ENCODE measurements at places on chromosomes 1 and 21.

DNA sequence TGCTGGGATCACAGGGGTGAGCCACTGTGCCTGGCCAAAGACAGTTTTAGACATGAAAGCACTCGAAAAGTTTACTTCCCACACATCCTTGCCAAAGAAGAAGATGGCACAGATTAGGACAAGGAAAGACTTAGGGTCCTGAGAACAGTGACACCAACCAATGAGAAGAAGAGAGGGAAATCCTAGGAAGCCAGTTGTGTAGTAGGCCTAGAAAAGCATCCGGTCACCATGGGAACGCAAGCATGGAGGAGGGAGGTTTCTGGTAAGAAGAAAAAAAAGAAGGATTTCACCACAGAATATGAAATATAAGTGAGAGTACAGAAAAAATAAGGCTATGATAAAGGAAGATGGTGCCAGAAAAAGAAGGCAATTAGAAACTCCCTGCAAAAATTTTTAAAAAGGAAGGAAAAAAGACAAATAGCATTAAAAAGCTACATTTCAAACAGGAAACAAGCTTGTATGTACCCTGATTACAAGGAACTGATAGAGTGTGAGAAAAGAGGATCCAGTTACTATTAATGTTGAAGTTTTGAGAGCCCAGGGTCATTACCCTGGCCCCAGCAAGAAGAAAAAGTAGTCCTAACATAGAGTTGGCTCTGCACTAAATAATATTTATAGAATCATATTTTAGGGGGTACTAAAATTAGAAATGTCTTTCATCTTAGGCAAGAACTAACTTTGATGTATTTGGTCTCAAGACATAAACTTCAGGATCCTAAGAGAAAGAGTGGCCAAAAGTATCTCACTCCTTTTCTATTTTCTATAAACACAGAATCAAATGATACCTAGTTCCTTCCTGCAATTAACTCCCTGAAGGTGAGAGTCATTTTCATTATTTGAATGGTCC lies 16.1 kb downstream of the DIPK1A start:
- no peak for DNase-seq

DNA sequence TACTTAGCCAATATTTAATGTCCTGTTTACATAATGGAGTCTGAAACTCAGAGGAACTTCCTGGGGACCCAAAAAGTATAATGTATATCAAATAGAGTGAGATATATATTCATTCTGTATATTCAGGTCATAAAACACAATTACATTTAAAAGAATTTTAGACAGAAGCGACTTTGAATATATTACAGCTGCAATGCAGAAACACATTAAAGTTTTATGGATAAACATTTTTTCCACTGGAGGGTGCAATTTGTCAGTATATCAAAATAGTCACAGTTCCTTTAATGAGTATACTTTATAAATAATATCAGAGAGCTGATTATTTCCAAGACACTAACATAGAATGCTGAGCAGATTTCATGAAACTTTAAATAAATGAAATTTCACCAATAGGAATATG lies 43.9 kb upstream of the CRB1 start:
- DNase-seq: no peak

DNA sequence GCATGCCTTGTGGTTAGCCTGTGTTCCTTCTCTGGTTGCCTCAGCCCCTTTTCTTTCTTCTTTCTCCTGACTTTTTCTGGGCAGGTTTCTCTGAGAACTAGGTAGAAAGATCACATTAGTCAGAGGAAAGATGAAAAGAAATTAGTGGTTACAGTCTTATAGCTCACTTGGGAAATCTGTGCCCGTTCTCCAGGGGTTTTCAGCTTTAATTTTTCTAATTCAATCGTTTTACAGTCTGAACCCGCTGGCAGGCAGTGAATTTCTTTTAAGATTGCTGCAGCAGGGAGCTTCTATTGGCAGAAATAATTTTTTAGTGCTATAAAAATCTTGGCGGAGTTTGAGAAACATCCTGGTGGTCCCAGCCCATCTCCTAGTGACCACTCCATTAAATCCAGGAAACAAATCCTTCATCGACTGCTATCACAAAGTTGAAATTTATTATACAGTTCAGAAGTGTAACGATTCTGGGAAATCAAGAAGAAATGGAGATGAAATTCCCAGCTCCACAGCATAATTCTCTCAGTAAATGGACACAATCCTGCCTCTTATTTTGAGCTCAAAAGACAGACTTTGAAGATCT lies 113.1 kb downstream of the PCP4 start:
- no peak for DNase-seq

DNA sequence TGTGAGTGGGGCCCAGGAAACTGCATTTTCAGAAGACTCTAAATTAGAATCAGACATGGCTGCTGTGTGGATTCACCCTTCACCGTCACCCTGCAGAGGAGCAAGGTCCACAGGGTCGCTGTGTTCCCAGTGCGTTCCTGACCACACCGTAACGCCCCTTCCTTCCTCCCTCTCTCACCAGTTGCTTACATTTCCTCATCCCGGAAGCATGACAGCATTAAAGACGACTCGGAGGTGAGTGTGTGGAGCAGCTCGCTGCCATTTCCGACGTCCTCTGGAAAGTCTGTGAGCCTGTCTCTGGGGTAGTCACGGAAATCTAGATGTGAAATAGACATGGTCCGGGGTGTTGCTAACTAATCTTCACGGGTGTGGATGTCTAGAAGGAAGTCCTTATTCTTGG lies 45.9 kb downstream of the FAAP20 start:
- DNase-seq: no peak

DNA sequence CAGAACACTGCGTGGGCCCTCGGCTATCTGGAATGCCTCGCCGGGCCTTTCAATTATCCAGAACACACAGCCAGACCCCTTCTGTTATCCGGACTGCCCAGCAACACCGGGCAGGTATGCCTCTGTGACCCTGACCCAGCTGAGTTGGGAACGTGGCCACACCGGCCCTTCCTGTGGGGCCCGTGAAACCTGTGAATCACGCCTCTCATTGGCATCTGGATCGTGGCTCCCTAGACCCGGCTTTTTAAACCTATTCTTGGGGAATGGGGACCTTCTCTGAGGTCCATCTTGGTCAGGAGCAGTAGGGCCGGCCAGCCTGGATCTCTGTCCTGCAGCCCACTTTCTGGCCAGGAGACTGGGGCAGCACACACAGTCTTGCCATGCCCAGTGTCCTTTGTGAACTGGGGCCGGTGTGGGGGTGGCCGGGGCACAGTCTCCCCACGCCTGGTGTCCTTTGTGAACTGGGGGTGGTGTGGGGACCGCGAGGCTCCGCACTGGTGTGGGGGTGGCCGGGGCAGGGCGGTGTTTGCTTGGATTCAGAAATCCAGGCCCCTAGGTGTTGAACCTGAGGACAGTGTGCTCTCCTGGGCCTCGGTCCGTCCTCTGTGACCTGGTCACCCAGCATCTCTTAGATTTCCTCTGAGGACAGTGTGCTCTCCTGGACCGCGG lies 11.1 kb downstream of the COL18A1 start:
- no peak for DNase-seq

- DNase-seq: no peak
These were observed 29.7 kb downstream of the ADARB1 start for GRCh38 chr21:45103971-45104520.

GRCh38 chr1:44484155-44484688 lies 79.2 kb downstream of the RNF220 start:
- no peak for DNase-seq

- DNase-seq: no peak
These were observed 7.5 kb downstream of the TOR1AIP1 start for GRCh38 chr1:179889589-179889988.

DNA sequence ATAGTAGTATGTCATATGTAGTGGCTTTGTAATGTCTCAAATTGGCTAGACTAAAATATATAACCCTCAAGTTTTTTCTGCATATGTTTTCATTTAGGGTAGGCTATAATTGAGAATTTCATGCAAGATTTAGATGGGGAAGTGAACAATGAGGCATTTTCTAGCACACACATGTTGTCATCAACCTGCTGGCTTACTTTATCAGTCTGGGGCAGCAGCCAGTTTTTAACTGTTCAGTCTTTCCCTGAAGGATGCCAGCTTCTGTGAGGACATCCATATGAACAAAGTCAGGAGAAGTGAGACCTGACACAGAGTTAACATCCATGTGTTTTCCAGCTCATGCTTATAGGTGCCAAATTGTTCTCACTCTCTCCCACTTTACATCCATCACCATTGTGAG lies 74.7 kb upstream of the OLFM3 start:
- DNase-seq: no peak

DNA sequence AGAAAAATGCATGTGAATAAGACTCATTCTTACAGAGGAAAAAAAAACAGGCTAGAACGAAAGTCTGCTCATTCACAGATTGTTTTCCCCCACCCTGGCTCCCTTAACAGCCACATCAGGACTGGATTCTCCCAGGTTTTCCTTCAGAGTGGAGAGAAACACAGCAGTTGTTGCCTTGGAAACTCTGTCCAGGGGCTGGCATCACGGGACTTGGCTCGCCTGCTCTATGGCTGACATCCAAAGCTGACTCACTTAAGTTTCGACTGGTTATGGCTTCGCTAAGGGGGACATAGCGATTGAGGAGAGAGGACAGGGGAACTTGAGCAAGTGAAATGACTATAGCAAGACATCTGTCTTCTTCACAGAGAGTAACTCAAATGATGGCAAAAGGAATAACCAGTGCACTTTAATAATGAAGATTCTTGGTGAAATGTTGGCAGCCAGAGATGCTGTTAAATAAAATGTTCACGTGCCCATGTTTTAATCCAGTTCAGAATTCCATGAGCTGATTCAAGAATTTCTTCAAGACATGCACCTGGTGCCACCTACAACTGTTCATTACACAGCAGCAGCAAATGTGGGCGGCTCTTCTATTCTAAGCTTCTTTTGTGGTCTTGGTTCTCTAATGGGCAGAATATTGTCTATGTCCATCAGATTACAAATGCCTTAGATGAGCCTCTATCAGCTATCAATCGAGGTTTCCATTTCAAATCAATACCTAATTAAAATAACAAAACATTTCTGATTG lies 21.8 kb downstream of the MIS18A start:
- DNase-seq: no peak

GRCh38 chr21:37915497-37915911 lies 753 bp downstream of the KCNJ6 start:
- DNase-seq: no peak

GRCh38 chr1:204961765-204962419 lies 81.1 kb upstream of the CNTN2 start:
- DNase-seq: no peak

DNA sequence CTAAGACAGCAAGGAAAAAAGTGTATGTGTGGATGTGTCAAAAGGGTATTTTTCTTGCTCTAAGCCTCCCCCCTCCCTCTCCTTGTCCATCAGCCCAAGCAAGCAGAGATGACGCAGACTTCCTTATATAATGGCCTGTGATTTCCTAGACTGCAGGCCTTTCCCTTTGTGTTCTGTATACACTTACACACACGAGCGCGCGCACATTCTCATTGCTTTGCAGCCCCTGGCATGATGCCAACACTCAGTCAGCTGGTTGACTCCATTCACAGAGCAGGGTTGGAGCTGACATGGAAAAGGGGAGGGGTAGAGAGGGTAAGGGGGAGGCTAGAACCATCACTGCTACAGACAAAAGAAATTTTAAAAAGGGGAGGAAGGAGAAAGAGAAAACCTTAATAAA lies 41.8 kb downstream of the GATAD2B start:
- no peak for DNase-seq

- peak; percentile 25 for DNase-seq
These were observed at the start of gene BMP8A for GRCh38 chr1:39491146-39491921. TSS of gene BMP8A (plus strand) at chr1:39491636. CDS start at chr1:39491992, 356 bp downstream.

GRCh38 chr1:211476200-211476849 lies 15.6 kb downstream of the RD3 start:
- peak; percentile 70 for DNase-seq

- no peak for DNase-seq
These were observed 8.7 kb downstream of the UBE2G2 start for GRCh38 chr21:44792702-44793591.

DNA sequence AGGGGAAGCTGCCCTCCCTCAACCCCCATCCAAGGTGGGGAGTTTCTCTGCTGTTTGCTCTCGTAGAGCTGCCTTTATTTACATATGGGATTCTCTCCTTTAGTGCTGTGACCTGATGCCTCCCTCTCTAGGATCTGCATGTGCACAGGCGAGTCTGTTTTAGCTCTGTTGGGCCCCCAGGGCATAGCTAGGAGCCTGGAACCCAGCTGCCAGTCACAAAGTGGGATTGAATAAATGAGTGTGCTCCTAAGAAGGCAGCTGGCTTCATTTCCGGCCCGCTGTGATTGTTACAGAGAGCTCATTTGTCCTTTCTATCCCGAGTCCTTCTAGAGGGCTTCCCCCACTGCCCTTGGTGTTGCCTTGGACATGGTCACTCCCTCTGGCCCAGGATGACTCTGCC lies 176.6 kb downstream of the GRIK3 start:
- DNase-seq: no peak

DNA sequence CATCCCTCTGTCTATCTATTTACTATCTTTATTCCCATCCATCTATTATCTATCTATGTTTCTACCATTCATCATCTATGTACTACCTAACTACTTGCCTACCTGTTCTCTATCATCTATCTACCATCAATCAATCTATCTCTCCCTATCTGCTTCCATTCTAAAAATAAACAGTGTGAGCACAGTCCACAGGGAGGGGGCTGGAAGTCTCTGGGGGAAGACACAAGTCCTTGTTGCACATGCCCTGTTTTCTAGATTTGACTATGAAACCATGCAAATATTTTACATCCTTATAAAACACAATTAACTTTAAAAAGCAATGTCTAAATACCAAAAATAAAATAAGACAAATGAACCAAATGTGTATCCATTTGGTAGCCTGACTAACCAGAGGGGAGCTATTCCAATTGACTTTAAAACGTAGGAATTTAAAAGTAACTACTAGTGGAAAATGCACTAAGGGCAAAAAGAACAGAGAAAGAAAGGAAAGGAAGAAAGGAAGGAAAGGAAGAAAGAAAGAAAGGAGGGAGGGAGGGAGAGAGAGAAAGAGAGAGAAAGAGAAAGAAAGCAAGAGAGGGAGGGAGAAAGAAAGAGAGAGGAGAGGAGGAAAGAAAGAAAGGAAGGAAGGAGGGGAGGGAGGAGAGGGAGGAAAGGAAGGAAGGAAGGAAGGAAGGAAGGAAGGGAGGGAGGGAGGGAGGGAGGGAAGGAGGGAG lies 13.6 kb upstream of the RIPK4 start:
- DNase-seq: no peak

DNA sequence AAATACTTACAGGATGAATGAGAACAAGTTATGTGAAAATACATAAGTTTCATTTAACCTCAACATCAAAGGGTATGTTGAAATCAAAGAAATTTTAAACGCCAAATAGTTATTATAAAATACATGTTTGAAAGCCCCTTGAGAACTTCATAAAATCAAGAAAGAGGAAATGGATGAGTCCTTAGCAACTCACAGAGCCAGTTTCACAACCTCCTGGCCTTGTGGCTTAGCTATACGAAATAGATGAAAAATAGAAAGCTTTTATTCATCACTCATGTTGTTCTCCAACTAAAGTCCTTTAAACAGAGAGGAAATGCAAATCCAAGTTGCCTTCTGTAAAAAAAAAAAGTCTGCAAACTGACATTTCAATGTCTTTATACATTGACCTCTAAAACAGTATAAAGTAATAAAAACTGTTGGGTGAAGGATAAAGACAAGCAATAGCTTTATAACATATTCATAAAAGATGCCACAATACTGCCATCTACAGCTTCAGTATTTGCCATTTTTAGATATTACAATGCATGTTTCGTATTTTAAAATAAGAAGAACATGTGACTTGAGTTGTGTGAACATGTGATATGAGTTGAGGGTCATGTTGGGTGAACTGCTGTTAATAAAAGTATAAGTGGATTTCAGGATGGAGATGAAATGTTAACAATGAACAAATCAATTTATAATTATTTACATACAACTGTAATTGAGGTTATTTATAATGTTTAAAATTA lies 847.8 kb downstream of the MRPL39 start:
- DNase-seq: no peak

All from stimulated activated CD8-positive, alpha-beta memory T cell treated with anti-CD3 and anti-CD28 coated beads, Interleukin-15, amount 100 ng/mL, for 4 hours (primary cell).